ENCODE measurements at places on chromosomes 12 and 14. TPM values are rescaled to one million over a fixed set of nuclear protein-coding genes. Genes with fewer than 3 reads are reported as not detected.

Gene RD3L
- total RNA-seq, result not detected

Gene PKP2
- total RNA-seq, result 9.0 TPM

Gene ARPC3
- total RNA-seq, result 436 TPM

Gene AMN1
- 9.0 TPM for total RNA-seq

Gene RNASE1
- not detected for total RNA-seq

Gene CLEC7A
- total RNA-seq, result not detected

Gene PMCH
- not detected for total RNA-seq

Gene NTN4
- 42.6 TPM for total RNA-seq

Gene AKAP6
- 0.55 TPM for total RNA-seq

Gene ESRRB
- 0.29 TPM for total RNA-seq

Gene CMKLR1
- total RNA-seq, result 0.06 TPM

Gene NEUROD4
- not detected for total RNA-seq

Gene KLRC2
- total RNA-seq, result 1.3 TPM

Gene ANO2
- 0.21 TPM for total RNA-seq

Gene SFSWAP
- 27.5 TPM for total RNA-seq

Gene PLEKHG7
- total RNA-seq, result not detected

Gene SIX6
- total RNA-seq, result not detected

Gene SALL2
- 0.71 TPM for total RNA-seq

Gene TAS2R7
- total RNA-seq, result not detected

All from A549 treated with AZD2906 at 1 μM for 4 hours (cell line).